ENCODE measurements at places on chromosomes 7 and 10.

GRCh38 chr10:98795467-98795866 is 348.7 kb upstream of the HPS1 start:
- DNase-seq, result no peak

- DNase-seq, result no peak
Observed at GRCh38 chr10:78756604-78757343, 312.0 kb upstream of the ZMIZ1 start.

DNA sequence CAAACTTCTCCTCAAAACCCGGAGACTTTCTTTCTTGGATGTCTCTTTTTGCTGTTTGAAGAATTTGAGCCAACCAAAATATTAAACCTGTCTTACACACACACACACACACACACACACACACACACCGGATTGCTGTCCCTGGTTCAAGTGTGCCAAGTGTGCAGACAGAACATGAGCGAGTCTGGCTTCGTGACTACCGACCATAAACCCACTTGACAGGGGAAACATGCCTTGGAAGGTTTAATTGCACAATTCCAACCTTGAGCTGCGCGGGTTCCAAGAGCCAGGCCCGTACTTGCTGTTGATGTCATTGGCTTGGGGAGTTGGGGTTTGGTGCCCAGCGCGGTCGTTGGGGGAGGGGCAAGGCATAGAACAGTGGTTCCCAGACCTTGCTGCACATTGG is 1.7 kb downstream of the EGFR start:
- no peak for DNase-seq

DNA sequence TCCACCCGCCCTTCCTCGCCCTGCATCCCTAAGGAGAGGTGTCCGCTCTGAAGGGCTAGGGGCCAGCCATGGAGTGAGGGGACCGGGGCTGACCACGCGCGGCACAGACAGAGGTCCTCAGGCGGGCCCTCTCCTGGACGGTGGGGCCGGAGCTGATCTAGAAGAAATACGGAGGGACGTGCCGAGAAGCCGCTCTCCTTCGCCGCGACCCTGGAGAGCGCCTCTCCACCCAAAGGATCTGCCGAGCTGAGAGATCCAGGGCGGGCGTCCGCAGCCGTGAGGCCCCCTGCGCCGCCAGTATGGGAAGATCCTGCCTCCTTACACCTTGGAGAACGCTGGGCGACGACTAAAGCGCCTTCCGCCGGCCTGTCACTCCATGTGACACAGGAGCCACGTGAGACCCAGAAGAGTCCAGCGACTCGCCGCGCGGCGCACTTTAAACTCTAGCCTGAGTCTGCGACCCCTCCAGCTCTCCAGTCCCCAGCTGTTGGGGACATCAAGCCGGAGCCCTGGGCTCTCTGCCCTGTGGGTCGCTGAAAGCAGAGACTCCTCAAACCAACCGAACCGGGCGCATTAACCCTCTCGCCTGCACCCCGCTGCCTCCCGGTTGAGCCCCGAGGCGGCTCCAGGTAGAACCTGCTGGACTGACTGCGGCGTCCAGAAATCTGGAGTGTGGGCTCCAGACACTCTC is 1.5 kb upstream of the SFMBT2 start:
- no peak for DNase-seq

DNA sequence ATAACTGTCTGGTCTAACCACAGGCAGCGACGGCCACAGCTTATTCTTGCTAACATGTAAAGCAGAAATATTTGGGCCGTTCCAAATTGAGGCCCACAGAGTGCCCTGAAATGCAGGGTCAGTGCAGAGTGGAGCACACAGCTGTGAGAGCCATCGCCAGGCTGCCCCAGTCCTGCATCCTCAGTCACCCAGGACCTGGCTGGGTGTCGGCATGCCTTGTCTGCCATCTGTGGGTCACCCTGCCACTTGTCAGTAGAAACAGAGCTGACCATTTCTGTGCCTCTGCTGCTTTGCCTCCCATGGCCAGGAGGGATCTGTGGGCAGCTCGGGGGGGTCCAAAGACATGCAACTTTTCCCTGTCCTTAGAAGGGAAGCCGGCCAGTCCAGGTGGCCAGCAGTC is 57.3 kb upstream of the BTBD16 start:
- no peak for DNase-seq
